Fibroblast of the aortic adventitia (primary cell): ENCODE measurements at places on chromosomes 12 and 14.

GRCh38 chr12:123983822-123984485 lies 10.9 kb downstream of the ZNF664 start:
- peak; percentile 85 for DNase-seq

DNA sequence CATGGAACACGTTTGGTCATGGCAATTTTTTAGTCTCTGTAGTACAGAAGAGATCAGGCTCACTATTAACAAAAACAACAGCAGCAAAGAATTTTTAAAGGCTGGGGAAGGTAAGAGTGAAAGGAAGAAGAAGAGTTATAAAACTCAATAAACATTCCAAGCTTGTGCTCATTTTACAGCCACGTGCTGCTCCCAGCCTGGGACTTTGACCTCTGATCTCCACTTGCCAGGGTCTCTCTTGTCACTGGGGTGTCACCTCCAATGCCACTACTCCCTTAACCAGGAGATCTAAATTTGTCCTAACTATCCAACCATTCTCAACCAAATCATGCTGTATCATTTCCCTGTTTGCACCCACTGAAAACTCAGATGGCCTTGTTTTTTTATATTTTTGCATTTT lies 605.1 kb downstream of the VRK1 start:
- DNase-seq: no peak

DNA sequence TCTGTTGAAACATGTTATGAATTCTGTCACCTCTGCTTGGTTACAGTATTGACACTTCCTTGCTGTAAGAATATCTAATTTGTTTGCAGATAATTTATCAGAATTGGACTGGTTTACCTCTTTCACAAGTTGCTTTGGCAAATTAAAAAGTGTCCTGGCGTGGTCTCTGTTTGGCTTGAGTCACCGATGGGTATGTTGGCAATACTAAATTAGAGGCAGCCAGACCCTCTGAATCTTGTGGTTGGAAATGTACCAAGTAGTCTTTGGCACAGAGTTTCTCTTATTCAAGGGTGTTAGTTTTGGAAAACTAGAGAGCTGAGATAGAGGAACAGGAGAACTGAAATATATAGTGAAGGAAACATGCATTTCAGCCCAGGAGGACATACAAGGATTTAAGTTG lies 521.1 kb upstream of the MGAT4C start:
- peak; percentile 86 for DNase-seq

DNA sequence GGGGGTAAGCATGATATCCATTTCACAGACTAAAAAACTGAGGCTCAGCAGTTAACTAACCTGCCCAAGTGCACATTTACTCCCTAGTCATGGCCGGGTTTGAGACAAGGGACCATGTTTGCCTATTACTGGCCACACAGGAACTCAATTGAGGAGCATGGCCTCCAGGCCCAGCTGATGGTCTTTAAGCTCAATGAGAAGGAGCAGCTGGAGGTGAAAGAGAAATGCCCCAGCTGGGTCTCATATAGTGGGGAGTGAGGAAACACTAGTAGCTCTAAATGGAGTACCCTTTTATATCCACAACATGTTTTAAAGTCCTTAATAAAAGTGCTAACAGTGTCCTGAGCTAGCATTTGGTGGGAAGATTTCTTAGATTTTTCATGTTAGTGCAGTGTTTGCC lies 1.6 kb downstream of the TDP1 start:
- DNase-seq: no peak

- no peak for DNase-seq
Observed at GRCh38 chr14:75673345-75674035, 12.4 kb downstream of the TTLL5 start.
